ENCODE measurements at places on chromosomes 7 and 10.
A peak's percentile ranks its signal among the peaks of the same experiment; 100 is the strongest.

DNA sequence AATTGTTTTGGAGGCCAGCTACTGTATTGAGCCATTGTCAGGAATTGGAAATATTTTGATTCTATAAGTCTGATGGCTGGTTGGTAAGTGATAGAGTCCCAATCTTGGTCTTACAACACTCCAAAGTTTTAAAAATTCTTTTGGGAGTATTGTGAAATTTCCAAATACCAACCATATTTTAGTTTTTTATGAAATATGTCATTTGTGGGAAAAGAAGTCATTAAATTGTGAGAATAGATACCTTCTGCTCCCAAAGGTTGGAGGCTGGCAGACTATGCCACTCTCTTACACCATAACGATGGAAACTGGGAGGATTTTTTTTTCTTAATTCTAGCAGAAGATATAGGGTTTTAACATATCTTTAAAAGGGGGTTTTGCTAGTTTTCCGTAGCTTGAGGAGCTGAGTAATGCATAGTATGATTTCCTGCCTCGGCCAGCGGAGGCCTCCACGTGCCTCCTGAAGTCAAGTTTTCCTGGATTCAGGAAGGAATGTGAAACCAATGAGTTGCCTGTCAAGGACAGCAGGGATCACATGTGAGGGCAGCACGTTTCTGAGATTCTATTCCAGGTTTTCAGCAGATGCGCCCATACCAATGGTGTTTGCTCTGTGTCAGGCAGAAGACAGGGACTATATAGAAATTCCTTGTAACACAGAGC, 92.2 kb upstream of the LAMB4 start:
- no peak for DNase-seq

- DNase-seq: no peak
Observed at GRCh38 chr7:124403112-124403511, 362.5 kb downstream of the GPR37 start.

DNA sequence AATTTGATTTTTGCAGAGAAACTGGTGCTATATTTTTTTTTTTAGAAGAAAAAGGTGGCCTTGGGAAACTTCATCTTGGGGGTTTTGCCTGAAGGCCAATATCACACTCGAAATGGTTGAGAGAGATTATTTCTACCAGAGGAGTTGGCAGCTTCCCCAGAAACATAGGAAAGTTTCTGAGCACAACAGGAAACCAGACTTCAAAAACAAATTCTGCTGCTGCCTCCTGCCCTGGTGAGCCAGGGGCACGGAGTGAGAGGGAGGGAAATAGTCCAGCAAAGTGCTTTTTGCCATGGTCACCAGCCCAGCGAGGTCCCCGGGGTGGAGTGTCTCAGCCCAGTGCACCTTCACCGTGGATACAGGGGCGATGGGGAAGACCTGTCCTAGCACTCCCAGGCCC, 61.1 kb downstream of the FOXI2 start:
- DNase-seq: no peak

GRCh38 chr7:107104801-107105200, 60.3 kb downstream of the PRKAR2B start:
- no peak for DNase-seq

- no peak for DNase-seq
Observed at GRCh38 chr7:29105752-29106668, 40.3 kb downstream of the CPVL start.

- no peak for DNase-seq
Observed at GRCh38 chr10:23081891-23082290, 13.5 kb upstream of the MSRB2 start.

DNA sequence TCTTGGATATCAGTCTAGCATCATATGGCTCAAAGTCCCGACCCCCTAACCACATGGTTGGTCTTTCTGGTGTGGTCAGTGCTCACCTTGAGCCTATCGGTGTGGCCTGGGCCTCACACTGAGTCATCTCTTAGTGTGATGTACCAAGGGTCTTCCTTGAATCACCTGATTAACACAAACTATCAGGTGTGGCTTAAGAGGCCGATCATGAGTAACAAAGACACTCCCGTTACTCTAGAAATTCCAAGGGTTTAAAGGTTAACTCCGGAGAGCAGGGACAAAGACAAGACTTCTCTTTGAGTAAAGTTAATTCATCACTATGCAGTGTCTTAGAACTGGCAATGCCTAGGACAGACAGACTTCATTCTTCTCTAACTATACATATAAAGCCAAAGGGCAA, 52.3 kb upstream of the ARMC3 start:
- DNase-seq: no peak

DNA sequence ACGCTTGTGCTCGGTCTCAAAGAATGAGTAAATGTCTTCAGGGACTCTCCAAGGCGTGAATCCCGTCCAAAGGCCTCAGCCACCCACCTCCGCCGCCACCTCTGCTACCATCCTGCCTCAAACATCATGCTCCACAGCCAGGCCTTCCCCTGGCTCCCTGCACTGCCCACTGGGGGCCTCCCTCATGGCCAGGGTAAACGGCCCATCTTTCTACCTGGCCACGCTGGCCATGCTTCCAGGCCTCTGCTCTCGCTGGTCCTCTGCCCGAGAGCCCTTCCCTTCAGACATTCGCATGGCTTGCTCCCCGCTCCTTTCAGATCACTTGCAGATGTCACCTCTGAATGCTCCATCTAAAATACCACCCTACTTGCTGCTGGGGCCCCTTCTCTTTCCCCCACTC, 40.2 kb downstream of the ZNF783 start:
- no peak for DNase-seq

GRCh38 chr10:68954904-68955303, 1.1 kb upstream of the DDX21 start:
- DNase-seq: no peak

DNA sequence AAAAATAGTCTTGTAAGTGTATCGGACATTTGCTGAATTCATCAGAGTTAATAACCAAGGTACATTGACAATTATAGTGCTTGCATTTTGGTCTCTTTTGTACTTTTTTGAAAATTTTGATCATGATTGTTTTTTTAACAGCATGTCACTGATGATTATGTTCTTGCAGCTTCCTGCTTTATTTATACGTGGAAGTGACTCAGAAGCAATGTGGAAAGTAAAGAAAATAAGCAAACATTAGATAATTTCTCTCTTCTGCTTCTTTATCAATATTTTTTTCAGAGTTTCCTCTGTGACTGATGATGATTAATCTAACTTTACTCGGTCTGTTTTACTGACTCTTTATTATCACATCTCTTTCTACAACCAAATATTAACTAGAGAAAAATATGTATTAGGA, 1351.9 kb downstream of the REEP3 start:
- DNase-seq: no peak

GRCh38 chr10:66021423-66021822, 904.4 kb upstream of the LRRTM3 start:
- no peak for DNase-seq

DNA sequence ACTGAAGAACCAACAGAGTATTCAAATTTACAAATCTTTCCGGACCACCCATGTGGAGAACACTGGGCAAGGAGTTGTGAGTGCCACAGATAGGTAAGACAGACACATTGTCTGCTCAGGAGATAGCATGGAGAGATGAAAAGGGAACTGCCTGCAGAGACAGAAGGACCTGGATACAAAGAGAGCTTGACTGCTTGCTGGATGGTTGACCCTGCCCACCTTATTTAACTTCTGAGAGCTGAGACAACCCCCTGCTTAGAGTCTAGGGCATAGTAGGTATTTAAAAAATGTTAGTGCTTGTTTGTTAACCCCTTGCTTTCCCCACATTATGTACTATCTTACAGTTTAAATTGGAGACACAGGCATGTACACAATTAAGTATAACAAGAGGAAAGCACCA, 314.1 kb downstream of the THSD7A start:
- no peak for DNase-seq

DNA sequence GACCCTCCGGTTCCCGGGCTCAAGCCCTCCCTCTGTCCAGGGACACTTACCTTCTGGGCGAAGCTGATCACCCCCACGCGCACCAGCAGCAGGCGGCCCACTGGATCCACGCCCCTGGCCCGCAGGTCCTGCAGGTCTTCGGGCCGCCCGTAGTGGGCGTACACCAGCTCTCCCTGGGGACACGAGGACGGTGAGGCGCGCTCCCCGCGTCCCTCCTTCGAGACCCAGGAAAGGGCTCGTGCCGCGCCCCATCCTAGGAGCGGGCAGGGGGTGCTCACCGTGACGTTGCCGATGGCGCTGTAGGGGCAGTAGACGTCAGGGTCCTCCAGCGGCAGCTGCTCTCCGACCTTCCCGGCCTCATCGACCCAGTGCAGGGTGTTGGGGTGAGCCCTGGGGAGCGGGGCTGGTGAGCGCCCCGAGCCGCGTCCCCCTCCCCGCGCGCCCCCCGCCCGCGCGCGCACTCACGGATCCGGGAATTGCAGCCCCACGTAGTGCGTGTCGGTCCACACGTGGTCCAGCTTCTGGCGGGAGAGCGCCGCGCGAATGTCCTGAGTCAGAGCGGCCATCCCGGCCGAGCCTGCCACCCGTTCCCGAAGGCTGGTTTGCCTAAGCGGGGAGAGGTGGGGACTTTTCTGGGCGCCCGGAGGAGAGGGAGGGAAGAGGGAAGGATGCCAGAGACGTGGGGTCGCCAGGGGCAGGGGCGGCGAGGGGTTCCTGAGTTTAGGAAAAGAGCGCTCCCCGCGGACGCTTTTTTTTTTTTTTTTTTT, 8.2 kb downstream of the TFR2 start:
- DNase-seq: peak; percentile 30

DNA sequence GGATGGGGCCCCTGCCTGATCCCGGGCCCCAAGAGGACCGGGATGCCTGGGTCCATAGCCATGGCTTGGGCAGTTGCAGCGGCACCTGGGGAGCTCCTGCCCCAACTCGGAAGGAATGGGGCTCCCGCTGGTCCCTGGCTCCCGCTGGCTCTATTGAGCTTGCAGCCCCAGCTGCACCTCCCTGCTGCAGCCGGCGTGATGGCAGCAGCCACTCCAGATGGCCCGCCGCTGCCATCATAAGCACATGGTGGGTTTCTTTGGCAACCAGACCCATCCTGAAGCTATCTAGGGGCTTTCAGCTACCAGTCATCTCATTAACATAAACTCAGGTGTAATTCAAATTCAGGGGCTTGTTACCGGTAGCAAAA, 11.1 kb upstream of the DNMBP start:
- DNase-seq: no peak
